Motor neuron (in vitro differentiated cells): ENCODE measurements at places on chromosomes 2 and 18.

- peak; percentile 60 for ATAC-seq
Observed at GRCh38 chr18:25180973-25181548, 170.9 kb downstream of the ZNF521 start.

DNA sequence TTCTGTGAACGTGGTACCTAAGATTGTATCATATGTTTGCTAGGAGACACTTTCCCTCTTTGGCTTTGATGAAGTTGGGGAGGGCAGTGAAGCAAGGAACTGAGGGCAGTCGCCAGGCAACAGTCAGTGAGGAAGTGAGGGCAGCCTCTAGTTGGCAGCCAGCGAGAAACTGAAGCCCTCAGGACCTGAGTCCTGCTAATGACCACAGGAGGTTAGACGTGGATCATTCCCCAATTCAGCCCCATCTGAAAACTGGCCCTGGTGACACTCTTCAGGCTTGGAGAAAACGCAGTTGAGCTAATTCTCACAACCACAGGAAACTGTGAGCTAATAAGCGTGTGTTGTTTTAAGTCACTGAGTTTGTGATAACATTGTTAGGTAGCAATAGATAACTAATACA, 84.5 kb upstream of the REG3G start:
- no peak for ATAC-seq

- ATAC-seq: no peak
Observed at GRCh38 chr2:1729242-1729641, 15.1 kb downstream of the PXDN start.

DNA sequence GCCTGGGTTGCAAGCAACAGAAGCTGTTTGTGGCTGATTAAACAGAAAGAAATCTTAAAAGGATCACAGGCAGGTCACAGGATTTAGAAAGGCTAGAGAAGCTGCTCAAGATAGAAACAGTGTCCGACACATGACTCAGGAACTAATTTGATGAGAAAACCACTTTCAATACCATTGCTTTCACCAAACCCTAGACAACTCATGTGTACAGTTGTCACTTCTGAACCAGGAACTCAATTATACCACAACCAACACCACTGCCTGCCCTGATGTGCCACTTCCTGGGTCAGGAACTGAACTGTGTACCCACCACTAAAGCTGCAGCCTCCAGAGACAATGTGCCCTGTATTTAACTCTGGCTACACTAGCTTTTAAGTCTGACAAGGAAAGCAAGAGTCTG, 56.0 kb downstream of the TMEM247 start:
- ATAC-seq: no peak

- ATAC-seq: peak; percentile 75
Observed at GRCh38 chr2:37357069-37357468, 12.6 kb downstream of the QPCT start.

- ATAC-seq: no peak
Observed at GRCh38 chr2:191636586-191636985, 41.4 kb upstream of the NABP1 start.

DNA sequence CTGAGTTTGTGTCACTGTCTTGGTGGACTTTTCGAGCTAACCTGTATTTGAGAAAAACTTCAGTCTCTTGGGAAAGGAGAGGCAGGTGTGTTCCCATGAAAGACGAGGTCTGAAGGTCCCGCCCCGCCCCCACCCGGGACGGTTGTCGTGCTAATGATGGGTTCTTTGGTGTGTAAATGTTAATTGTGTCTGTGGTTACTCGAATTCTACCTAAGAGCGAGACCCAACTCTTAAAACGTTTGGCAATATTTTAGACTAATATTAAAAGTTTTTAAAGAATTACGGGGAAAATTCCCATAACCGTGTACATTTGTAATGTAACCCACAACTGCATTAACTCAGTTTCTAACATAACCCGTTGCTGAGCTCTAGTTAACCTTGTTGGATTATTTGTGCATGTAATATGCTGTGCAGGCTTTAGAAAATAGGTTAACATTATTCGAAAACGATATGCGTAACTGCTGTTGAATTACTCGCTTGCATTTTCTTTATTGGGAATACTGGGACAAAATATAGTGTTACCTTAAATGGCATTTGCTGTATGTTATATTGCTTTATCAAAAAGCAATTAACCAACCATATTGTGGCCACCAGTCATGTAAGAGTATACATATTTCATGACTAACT, 833 bp downstream of the EPB41L5 start:
- no peak for ATAC-seq

DNA sequence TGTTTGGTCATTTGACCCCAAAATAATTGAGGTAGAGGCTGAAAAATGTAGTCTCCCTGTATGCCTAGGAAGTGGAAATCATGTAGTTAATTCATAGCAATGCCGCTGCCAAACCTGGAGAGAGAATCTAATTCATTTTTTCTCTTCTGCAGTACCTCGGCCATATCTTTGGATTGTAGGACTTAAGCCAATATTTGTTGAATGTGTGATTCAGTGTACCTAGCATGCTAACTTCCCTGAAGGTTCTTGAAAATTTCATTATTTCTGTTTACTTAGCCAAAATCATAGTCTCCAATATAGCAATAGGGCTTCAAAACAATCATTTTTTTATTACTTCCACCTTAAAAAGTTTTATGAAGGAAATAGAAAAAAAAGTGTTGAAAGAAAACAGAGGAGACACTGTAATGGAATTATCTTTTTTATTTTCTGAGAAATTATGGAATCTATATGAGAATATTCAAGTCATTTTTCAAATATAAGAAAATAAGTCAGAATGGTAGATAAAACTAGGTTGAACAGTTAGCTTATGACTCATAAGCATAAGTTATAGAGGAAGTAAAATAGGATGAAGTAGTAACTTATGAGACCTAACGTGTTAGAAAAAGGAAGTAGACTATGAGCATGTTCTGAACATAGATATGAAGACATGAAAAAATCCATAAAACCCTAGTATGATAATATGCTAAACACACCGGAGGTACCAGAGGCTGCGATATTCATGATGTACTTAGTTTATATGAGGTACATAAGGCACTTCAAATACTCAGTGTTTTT, 35.2 kb upstream of the CDH19 start:
- ATAC-seq: no peak

DNA sequence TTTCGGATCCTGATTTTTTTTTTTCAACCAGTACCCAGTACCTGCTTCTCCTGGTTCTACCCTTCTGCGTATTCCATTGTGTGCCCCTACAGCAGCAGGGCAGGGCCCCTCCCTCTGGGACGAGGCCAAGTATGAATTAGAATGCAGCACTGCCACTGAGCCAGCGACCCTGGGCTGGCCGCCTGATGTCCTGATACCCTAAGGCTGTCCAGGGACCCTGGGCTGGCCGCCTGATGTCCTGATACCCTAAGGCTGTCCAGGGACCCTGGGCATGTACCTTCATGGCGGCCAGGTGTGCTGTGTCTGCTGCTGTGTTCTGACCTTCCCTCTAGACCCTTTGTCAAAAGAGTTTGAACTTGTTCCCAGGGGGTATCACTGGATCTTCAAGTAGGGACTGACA, 42.9 kb downstream of the CABLES1 start:
- no peak for ATAC-seq
